Glomerular endothelial cell (primary cell): ENCODE measurements at places on chromosomes 4 and X. TPM values are rescaled to one million over a fixed set of nuclear protein-coding genes. Genes with fewer than 3 reads are reported as not detected.
A peak's percentile ranks its signal among the peaks of the same experiment; 100 is the strongest.

ZXDB gene
- 9.1 and 9.8 TPM in 2 replicates for total RNA-seq

GRCh38 chr4:6753103-6753560, 29.4 kb upstream of the KIAA0232 start:
- DNase-seq: no peak

WAS gene
- 0.39 and 0.53 TPM in 2 replicates for total RNA-seq

DNA sequence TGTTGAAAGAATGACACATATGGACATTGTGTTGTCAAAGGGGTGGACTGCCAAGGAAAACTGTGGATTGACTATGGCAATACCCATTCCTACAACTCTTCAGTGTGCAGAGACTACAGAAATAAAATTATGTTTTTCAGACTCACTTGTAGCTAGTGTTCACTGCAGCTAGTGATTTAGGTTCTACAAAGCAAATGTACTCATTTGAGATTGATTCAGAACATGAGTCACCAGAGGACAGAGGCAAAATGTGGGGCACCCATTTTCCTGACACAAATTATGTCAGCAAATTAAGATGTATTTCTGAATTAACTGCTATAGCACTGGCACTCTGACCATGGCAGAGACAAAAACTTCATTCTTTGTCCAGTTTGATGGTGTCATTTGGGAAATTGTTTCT, 40.7 kb downstream of the SPCS3 start:
- no peak for DNase-seq

DNA sequence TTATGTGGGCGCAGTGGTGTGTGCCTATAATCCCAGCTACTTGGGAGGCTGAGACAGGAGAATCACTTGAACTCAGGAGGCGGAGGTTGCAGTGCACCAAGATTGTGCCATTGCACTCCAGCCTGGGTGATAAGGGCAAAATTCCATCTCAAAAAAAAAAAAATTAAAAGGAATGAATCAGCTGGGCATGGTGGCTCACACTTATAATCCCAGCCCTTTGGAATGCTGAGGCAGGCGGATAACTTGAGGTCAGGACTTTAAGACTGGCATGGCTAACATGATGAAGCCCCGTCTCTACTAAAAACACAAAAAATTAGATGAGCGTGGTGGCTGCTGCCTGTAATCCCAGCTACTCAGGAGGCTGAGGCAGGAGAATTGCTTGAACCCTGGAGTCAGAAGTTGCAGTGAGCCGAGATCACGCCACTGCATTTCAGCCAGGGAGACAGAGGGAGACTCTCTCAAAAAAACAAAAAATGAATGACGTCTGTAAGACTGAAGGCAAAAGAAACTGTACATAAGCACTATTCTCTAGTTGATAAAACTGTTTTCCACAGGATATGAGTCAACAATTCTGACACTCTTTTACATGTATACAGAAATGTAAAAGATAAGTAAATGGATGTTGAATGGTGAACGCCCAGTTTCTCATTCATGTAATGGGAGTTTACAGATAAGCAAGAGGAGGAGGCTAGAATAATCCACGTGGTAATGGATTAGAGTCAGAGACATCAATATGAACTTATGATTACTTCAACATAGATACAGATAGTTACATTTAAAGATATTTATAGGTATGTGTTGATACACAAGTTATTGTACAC, 22.2 kb downstream of the CENPC start:
- peak; percentile 57 for DNase-seq
